Activated T-helper 1 cell treated with anti-CD3 and anti-CD28 coated beads, Interleukin-12 subunit alpha, Interleukin-12 subunit beta, Interleukin-2, Interleukin-4 antibody, amounts not matched to agents 30 ng/mL and 10 ng/mL and 1 ng/mL, durations not matched to agents 14 hours and 24 hours and 36 hours (primary cell): ENCODE measurements at places on chromosomes 16 and 17. TPM values are rescaled to one million over a fixed set of nuclear protein-coding genes. Genes with fewer than 3 reads are reported as not detected.

- DNase-seq: no peak
Observed at GRCh38 chr17:62713086-62713881, 85.8 kb downstream of the MRC2 start.

DNA sequence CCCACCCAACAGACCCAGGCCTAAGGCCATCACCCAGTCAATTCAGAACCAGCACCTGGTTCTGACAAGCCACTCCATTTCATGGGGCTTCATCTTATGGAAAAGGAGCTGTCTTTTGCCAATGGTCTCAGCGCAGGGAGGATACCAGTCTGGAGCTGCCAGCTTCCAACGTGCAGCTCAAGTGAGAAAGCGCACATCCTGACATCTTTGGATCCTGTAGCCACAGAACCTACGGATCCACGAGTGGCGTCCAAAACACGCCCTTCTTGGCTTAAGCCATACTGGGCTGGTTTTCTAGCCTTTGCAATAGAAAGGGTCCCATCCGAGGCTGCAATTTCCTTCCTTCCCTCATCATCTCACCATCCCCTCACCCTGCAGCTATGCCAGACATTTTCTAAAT, 101.8 kb downstream of the GAS7 start:
- DNase-seq: no peak

DNA sequence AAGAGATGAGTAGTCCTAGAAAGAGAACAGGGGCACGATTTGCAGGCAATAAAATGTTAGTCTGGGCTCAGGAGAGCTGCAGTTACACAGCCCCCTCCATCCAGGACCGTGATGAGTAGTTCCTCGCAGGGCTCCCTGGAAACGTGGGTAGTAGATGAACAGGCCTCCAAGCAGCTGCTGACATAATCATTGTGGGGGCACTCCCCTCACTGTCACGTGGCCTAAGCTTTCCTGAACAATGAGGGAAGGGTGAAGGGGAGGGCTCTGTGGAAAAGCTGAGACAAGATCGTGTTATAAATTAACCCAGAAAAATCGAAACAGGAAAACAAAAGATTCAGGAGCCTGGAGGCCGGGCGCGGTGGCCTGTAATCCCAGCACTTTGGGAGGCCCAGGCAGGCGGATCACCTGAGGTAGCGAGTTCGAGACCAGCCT, 1.3 kb upstream of the PER1 start:
- no peak for DNase-seq

GRCh38 chr17:35915153-35915964, 15.2 kb downstream of the RDM1 start:
- no peak for DNase-seq

- no peak for DNase-seq
Observed at GRCh38 chr16:81708266-81709015, 70.7 kb upstream of the PLCG2 start.

DNA sequence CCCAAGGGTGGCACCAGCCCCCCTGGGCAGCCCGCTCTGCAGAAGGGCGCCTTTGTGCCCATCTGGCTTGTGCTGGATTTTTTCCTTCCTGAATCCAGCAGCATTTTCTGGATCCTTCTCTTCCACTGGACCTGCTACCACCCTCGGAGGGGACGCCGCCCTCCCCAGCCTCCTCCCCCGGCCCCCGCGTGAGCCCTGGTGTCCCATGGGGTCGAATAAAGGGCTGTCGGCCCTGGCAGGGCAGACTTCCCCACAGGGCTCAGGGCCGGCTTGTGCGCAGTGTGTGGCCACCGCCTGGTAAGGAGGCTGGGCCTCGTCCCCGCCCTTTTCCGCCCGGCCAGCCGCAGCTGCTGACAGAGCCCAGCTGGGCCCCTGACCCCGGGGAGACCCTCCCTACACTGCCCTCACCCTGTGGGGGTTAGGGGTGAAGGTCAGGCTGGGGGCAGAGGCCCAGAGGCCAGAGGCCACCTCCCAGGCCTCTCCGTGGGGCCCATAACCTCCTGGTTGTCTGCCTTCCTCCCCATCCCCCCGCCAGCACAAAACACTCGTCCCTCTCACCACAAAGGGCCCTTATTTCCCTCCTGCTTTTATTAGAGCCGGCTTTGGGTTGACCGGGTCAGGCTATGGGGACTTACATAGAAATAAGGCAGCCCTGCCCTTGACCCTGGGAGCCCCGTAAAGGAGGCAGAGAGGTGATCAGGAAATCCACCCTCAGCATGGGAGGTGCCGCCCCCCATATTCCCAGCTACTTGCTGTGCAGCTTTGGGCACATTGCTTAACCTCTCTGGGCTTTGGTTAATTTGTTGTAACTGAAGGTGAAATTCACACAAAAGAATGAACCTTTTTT, 179.3 kb upstream of the CIBAR2 start:
- no peak for DNase-seq

FAM117A gene
- total RNA-seq: 13.9 and 14.8 TPM in 2 replicates

DNA sequence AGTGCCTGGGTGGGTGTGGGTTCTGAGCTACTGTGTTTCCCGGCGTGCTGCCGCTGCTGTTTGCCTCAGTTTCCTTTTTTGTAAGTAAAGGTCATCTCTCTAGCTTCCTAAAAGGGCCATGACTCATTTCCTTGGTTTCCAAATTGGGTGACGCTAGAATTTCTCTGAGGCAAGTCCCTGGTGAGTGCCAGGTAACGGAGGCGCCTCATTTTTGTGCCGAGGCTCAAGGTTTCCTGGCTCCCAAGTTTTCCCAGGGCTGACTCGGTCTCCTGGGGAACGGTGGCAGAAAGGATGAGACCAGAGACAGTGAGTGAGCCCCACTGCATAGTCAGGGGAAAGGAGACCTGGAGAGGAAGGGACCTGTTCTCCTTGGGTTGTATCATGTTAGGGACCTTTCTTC, 20.3 kb downstream of the MSI2 start:
- DNase-seq: no peak

DNA sequence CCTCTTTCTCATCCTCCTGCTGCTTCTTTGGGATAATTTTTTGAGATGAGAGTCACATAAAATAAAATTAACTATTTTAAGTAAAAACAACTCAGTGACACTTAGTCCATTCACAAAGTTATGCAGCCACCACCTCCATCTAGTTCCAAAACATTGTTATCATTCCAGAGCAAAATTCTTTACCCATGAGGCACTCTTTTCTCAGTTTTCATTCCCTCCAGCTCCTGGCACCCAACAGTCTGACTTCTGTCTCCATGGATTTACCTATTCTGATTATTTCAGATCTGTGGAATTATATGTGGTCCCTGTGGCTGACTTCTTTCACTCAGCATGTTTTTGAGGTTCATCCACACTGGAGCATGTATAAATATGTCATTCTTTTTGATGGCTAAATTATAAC, 239.9 kb upstream of the DYNLRB2 start:
- DNase-seq: no peak

- DNase-seq: peak; percentile 13
Observed at GRCh38 chr16:68668266-68668665, 23.2 kb downstream of the CDH3 start.

DNA sequence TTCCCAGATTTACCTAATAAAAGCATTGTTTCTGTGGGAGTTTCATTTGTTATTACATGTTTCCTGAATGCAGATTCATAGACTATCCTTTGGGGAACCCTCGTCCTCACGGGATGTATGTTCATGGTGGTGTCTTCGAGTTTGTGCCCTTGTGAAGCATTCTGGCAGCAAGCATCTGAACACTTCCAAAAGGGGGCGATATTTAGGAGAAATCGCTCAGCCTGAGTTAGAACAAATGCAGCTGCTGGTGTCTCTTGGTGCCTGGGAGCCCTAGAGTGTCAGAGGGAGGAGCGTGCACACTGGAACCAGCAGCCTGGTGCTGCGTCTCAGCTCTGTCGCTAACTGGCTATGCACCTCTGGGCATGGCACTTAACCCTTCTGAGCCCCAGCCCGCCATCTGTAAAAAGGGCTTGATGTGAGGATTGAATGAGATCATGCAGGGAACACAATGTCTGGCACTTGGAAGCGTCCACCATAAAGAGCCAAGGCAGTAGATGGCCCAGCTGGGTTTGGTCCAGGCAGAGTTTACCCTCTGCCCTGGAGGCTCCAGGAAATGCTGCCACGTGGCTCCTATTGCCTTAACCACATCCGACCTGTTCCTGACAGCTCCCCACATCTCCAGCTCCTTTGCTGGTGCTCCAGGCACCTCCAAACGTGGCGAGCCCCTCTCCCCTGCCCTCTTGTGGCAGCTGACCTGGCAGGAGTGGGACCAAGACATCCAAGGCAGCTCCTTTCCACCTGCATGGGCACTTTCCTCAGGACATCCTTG, 25.0 kb upstream of the C16orf78 start:
- no peak for DNase-seq

PDK2 gene
- total RNA-seq: 13.7 and 16.9 TPM in 2 replicates

DNA sequence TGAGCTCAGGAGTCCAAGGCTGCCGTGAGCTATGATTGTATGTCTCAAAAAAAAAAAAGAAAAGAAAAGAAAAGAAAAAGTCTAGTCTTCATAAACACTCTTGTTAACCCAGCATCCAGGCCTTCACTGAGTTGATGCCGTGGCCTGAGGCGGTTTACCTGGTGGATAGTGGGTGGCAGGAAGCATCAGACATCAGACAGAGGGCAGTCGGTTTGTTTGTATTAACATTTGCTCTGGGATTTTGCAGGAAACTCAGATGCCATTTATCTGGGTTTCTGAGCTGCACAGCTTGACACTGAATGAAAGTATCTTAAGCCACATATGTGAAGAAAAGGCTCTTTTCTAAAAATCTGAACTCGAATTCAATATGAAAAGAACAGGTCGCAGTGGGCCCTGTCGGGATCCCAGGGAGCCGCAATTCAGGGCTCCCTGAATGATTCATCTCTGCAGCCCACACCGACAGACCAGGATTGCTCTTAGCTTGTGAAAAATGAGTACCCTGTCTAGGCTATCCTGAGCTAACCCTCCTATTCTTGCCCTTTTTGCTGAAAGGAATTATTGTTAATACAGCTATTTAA, 1.1 kb upstream of the DBNDD1 start:
- DNase-seq: no peak

DNA sequence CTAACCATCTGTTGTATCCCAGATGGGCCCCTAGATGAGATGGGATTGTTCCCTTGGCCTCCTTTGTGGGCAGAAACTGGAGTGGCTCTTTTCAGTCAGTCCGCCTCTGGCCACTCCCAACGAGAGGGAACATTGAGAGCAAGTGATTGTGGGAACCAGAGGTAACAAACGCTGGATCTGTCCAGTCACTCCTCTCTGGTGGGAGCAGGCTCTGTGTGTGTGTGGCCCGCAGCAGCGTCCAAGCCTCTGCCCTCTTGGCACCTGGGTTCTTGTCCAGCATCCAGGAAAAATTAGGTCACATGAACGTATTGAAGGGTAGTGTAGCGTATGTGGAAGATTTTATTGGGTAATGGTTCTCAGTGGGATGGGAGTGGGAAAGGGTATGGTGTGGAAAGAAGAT, 101.9 kb upstream of the COX10 start:
- no peak for DNase-seq

GRCh38 chr17:39737760-39738567, at the start of gene GRB7:
GRB7 (plus strand) TSS chr17:39737938; CDS start chr17:39742302, 4,364 bp downstream.
- DNase-seq: no peak

DNA sequence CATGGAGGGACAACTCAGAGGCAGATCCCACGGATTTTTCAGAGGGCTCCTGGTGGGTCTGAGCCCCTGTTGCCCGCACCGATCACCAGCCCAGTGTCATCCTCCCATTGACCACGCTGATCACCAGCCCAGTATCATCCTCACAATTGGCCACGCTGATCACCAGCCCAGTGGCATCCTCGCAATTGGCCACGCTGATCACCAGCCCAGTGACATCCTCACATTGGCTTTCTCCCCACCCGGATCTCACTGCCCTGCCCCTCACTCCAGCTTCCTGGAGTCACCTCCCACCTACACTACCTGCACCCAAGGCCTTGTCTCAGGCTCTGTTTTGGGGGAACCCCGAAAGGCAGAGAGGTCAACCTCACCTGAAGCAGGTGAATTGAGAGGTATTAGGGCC, 358.2 kb upstream of the TNRC6C start:
- no peak for DNase-seq

TMED6 gene
- total RNA-seq: 1.2 and 1.3 TPM in 2 replicates

DNA sequence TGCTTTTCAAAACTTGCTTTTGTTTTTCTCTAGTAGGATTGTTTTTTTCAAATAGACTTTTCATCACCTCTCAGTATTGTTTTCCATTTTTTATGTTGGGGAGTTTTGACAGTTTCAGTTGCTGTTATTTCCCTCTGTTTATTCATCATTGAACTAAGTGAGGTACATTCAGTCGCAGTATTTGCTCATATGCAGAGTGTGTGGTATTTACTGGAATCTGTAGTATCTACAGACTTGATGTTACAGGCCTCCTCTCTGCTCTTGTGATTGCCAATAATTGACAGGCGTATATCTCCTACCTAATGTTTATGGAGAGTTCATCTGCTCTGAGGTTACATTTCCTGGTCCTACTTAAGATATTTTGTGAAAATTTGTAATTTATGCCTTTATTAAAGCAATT, 49.6 kb downstream of the COX10 start:
- DNase-seq: peak; percentile 31

KRT12 gene
- total RNA-seq: not detected in 2 replicates

TSPOAP1 gene
- total RNA-seq: 31.4 and 35.1 TPM in 2 replicates

GRCh38 chr16:30470632-30470995, 1.9 kb upstream of the ITGAL start:
- no peak for DNase-seq

RANBP10 gene
- total RNA-seq: 23.0 and 25.7 TPM in 2 replicates

GRCh38 chr16:20747030-20747816, 5.6 kb upstream of the THUMPD1 start:
- DNase-seq: no peak

CACNA1H gene
- total RNA-seq: 0.12 and 0.18 TPM in 2 replicates

ASGR1 gene
- total RNA-seq: 1.1 and 1.6 TPM in 2 replicates

DNA sequence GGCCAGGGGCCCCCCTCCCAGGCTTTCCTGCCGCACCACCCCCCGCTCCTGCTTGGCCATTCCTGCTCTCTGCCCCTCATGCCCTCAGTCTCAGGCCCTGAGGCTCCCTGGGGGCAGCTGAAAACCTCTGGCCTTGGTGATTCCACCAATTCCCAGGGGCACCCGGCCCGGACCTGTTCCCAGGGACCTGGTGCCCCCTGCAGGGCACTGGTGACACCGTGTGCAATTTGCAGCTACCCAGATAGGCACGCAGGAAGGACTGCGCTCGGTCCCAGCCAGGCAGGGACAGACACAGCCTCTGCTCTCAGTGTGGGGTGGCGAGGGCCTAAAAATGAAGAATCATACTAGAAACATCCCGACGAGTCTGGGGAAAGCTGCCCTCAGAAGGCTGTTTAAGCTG, 13.4 kb downstream of the WFDC1 start:
- no peak for DNase-seq

DNA sequence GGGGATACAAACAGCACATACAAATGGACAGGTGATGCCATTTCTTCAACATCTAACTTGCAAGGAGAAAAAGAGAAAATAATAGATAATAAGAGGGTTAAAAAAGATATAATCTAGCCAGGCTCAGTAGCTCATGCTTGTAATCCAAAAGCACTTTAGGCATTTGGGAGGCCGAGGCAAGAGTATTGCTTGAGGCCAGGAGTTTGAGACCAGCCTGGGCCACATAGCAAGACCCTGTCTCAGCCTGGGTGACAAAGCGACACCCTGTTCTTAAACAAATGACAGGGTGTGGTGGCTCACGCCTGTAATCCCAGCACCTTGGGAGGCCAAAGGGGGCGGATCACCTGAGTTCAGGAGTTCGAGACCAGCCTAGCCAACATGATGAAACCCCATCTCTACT, 19.3 kb downstream of the C16orf87 start:
- DNase-seq: no peak

- no peak for DNase-seq
Observed at GRCh38 chr17:45061606-45062205, 589 bp downstream of the NMT1 start.

FAM20A gene
- total RNA-seq: not detected in 2 replicates

GRCh38 chr16:22848451-22848850, 34.5 kb downstream of the HS3ST2 start:
- DNase-seq: no peak

GRCh38 chr17:74430385-74430705, 1.5 kb upstream of the GPRC5C start:
- DNase-seq: no peak
